Suppressor macrophage treated with lipopolysaccharide for 1 hour (primary cell): ENCODE measurements at places on chromosomes 16 and 17.
A peak's percentile ranks its signal among the peaks of the same experiment; 100 is the strongest.

DNA sequence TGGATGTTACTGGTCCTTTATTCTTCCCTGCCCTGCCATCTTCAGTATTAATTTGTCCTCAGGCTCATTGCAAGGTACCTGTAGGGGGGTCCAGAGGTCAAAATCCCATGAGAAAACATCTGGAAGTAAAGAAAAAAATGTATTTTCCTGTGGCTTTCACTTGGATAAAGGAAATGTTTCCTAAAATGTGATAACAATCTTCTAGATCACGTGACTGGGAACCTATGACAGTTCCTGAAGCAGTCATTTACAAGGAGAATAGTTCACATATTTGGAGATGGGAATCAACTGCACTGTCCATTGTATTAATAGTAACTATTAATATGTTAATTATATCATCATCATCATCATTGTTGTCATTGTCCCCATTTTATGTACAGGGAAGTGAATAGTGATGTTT, 915.1 kb upstream of the EEF2KMT start:
- DNase-seq: no peak

DNA sequence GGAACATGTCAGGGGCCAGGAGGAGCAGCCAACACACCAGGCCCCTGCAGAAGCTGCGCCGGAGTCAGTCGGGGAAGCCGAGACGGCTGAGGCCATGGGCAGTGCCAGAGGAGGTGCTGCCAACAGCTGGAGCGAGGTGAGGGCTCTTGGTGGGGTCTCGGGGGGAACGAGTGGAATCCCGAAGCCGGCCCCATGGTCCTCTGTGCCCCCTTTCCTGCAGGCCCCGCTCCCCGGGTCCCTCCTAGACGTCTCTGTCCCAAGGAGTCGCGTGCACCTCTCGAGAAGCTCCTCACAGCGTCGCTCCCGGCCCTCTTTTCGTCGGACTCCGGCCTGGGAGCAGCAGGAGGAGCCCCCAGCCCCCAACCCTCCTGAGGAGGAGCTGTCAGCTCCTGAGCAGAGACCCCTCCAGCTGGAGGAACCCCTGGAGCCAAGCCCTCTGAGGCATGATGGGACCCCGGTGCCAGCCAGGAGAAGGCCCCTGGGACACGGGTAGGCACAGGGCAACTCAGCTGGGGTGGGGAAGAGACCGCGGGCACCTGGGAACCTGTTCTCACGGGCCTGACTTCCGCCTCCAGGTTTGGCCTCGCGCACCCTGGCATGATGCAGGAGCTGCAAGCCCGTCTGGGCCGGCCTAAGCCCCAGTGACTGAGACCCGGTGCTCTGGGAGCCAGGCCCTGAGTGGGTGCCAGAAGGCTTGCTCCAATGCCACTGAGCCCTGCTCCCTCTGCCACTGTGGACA, 3.6 kb downstream of the APOBR start:
- no peak for DNase-seq

- DNase-seq: no peak
Observed at GRCh38 chr17:4703330-4703691, 626 bp downstream of the PELP1 start.

DNA sequence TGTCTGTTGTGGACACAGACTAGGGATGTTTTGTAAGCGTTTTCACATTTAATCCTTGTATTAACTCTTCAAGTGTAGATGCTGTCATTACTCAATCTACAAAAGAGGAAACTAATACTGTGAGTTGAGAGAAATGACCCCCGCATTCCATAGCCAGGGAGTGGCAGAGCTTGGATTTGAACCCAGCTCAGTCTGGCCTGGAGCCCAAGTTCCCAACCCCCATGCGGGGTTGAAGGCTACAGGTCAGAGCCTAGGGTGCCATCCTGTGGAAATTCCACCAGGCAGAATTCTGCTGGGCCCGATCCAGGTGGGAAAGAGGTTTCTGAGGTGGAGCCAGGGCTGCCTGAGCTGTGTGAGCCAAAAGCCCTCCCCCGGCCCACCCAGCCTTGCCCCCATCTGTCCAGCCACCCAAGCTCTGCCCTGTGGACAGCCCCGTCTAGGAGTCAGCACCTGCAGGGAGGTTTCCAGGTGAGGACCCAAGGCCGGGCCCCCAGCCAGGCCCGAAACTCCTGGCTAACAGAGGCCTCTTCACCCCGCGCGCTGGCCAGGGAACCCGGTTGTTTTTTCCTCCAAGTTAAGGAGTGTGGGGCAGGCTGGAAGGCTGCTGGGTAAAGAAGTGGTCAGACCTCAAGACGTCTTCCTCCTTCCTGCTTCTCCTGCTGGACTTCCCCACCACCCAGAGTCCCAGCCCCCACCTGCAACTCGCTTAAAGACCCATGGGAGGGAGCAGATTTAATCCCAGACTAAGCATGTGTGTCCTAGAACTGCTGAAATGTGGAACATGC, 5.7 kb downstream of the MMP15 start:
- DNase-seq: no peak

DNA sequence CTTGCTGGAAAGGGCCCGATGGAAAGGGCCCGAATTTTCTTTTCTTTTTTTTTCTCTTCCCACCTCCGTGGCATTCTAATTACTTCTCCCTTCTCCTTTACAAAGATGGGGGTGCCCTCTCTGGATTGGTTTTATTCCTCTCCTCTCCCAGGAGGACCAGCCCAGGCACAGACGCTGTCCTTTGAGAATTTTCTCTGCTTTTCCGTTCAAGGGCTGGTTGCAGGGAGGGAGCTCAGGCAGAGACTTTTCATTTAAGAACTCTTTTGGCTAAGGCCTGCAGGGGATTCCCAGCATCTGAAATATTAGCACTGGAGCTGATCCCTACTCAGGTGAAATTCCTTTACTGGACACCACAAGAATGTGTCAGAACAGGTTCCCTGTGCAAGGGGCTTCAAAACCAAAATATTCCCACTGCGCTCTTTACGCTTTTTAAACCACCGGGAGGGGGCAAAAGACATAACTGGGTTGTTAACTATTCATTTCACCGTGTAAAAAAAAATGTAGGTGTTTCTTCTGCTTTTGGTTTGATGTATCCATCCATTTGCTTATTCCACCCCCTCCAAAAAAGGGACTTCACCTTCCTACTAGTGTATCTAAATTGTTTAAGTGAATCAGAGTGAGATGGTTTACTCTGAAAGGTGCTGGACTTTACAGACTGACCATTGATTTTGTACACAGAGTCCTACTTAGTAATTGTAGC, 1.4 kb downstream of the NFAT5 start:
- DNase-seq: peak; percentile 40

DNA sequence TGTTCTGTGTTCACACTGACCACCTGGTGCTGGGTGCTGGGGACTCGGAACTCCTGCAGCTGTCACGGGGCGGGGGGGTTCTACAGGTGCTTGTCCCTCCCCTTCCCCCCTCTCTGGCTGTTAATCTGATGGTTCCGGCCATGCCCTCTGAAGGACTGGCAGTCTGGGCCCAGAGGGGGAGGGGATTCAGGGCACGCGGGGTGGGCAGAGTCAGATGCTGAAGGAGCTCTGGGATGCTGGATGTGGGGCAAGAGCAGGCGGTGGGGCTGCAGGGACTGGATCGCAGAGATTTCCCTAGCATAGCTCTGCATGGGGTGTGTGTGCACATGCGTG, 5.4 kb upstream of the TBX21 start:
- no peak for DNase-seq

GRCh38 chr16:87611456-87611855, 9.1 kb downstream of the JPH3 start:
- no peak for DNase-seq

- no peak for DNase-seq
Observed at GRCh38 chr17:51971121-51971520, 187.4 kb downstream of the CA10 start.

GRCh38 chr17:73211745-73212144, 18.9 kb downstream of the COG1 start:
- DNase-seq: peak; percentile 44

DNA sequence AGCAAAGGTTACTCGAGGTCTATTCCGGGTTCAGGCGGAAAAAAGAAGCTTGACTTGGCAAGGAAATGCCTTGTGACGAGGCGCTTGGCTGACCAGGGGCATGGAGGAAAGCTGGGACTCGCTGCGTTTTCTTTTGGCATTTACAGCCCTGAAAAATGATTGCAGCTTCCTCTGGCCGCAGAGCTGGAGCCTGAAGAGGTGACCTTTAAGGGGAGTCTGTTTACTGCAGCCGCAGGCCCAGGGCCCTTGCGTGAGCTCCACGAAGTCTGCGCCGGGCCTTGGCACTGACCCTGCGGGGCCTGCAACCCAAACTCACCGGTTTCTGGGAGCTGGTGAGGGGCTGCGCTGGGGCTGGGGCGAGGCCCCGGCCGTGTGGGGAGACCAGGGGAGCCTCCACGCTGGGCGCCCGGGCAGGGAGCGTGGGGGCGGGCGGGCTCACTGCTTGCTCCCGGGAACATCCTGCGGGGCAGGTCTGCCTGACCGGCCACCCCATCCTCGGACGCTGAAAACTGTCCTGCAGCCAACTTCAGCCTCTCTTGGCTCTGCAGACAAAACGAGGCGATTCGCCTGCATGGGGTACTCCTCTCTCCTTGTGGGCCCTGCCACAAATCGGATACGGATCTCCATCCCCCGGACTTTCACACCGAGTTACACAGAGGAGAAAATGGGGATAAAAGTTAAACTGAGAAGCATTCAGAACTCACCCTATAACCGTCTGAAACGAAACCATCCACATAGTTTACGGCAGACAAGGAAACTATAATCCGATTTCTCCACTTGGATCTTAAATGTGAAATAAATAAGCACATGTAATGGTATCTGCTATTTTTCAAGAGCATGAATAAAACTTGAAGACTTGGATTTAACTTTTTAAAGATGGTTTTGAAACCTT, 206.3 kb upstream of the FOXF1 start:
- no peak for DNase-seq

DNA sequence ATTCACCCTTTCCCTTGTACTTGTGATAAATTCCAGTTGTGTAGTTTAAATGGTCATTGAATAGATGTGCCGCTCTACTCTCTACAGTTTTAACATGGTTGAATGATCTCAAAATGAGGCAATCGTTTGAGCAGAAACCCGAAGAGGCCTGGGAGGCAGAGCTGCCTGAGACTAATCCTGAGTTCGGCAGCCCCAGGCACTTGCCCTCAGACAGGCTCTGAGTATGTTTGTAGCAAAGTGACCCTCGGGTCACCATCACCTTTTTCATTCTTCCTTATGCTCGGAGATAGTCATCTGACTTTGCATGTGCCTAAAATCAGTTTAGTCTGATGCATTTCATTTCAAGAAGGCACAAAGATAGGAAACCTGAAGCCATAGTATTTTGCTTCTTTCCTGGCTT, 184.0 kb upstream of the RBFOX1 start:
- DNase-seq: no peak

GRCh38 chr16:1348926-1349325, 2.8 kb downstream of the TSR3 start:
- no peak for DNase-seq

- no peak for DNase-seq
Observed at GRCh38 chr17:49484588-49484987, 10.5 kb upstream of the NGFR start.
